Hepatocyte (in vitro differentiated cells): ENCODE measurements at places on chromosomes 13 and 19. TPM values are rescaled to one million over a fixed set of nuclear protein-coding genes. Genes with fewer than 3 reads are reported as not detected.
A peak's percentile ranks its signal among the peaks of the same experiment; 100 is the strongest.

DNA sequence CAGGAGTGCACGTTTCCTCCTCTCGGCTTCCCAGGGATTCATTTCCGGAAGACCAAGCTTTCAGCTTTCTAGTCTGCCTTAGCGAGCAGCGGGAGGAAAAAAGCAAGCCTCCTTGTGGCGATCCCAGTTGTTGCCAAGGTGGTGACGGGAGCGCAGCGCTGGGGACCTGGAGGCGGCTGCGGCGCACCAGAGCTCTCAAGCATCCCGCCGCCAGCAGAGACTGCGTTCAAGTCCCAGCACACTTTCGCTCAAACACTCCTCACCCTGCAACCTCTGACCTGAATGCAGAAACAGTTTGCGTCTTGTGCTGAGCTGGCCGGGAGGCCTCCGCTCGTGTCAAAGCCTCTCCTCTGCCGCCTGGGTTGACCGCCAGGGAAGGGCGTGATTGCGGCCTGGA is 4.9 kb downstream of the GSX1 start:
- H3K27me3 ChIP-seq: peaks cover 92% of the 10 kb centered on the region
- DNase-seq: peak; percentile 66
- H3K4me3 ChIP-seq: no peak overlapping the region
- H3K36me3 ChIP-seq: no peaks in the 10 kb centered on the region
- H3K27ac ChIP-seq: no peak overlapping the region

TEX26 gene
- total RNA-seq: 0.36 and 0.57 TPM in 2 replicates

FFAR1 gene
- total RNA-seq: not detected in 2 replicates

DNA sequence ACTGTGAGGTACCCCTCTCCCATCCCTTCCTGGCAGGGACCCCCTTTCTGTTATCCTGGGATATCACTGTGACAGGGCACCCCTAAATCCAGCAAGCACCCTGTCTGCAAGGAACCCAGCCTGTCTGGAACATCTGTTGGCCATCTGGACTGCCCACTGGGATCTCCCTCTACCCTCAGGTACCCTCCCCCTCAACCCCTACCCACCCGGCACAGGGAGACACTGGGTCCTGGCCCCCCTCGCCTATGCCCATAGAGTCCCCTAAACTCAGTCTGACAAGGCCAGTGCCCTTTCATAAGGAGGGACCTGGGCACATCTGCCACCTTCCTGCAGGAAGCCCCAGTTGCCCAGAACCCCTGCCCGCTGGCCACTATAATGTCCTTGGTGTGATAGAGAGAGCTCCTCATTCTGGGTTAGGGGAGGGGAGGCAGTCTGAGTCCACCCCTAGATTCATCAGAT is 2.8 kb upstream of the SLC27A5 start:
- no peaks in the 10 kb centered on the region for H3K36me3 ChIP-seq
- H3K27ac ChIP-seq: peak overlapping the region; percentile 43
- no peak overlapping the region for H3K4me3 ChIP-seq
- no peaks in the 10 kb centered on the region for H3K27me3 ChIP-seq
- peaks cover 24% of the 10 kb centered on the region for H3K4me1 ChIP-seq

- no peaks in the 10 kb centered on the region for H3K27me3 ChIP-seq
- H3K4me1 ChIP-seq: no peaks in the 10 kb centered on the region
- peak; percentile 74 for DNase-seq
Measured at GRCh38 chr19:4744451-4745174, 21.0 kb upstream of the DPP9 start.

DNA sequence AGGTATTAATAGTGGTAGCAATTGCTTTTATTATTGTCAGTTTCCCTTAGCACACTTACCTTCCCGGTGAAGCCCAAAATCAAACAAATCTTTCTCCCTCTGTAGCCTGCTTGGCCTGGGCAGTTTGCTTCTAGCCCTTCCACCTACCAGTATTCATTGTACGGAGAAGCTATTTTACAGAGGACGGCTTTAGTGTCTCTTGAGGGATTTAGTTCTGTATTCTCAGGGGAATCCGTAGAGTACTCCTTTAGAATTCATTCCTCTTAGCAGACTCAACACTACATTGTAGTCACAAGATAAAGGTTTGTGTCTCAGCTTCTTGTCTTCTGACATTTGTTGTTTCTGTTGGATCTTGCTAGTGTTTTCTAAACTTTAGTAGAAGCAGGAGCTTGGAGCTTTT is 24.1 kb upstream of the WTIP start:
- no peaks in the 10 kb centered on the region for H3K36me3 ChIP-seq
- no peak overlapping the region for H3K27ac ChIP-seq
- no peaks in the 10 kb centered on the region for H3K27me3 ChIP-seq
- no peak overlapping the region for H3K4me3 ChIP-seq
- no peaks in the 10 kb centered on the region for H3K4me1 ChIP-seq

DNA sequence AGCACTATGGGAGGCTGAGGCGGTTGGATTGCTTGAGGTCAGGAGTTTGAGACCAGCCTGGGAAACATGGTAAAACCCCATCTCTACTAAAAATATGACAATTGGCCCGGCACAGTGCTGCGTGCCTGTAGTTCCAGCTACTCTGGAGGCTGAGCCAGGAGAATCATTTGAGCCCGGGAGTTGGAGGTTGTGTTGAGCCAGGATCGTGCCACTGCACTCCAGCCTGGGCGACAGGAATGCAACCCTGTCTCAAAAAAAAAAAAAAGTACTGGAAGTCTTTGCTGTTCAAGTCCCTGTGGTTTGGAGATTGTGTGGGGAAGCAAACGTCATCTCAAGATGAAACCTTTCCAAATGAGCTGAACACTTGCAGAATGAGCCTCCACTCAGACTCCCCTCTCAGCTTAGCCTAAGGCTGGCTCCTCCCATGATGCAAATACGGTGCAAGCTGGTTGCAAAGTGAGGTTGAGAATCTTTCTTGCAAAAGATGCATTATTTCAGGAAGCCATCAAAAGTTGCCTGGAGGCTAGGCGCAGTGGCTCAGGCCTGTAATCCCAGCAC is 46.2 kb downstream of the MYO9B start:
- H3K27me3 ChIP-seq: no peaks in the 10 kb centered on the region
- no peaks in the 10 kb centered on the region for H3K4me1 ChIP-seq
- DNase-seq: no peak
- no peaks in the 10 kb centered on the region for H3K36me3 ChIP-seq
- H3K27ac ChIP-seq: no peak overlapping the region

GRCh38 chr13:47114030-47114429 is 217.2 kb upstream of the HTR2A start:
- no peak overlapping the region for H3K27ac ChIP-seq
- H3K36me3 ChIP-seq: no peaks in the 10 kb centered on the region
- no peak for DNase-seq
- H3K4me1 ChIP-seq: peaks cover 8% of the 10 kb centered on the region

DNA sequence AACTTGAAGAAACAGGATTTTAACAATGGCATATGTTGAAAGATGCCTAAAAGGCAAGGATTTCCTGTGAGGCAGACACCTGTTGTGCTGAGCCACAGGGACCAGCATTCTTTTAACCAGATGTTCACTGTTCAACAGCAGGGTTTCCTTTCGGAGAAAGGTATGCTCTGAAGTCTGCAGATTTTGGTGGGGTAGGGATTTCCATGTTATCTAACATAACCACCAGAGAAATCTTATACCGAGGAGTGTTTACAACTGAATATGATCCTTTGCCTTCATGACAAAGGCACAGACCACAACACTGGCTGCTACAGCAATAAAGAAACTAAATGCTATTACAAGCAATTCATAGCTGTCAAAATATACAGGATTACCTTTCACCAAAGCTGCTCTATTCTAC is 48.1 kb downstream of the MPHOSPH8 start:
- no peaks in the 10 kb centered on the region for H3K27me3 ChIP-seq
- no peaks in the 10 kb centered on the region for H3K36me3 ChIP-seq
- no peaks in the 10 kb centered on the region for H3K4me1 ChIP-seq
- no peak for DNase-seq

GRCh38 chr13:50025436-50025835 is 10.2 kb downstream of the KCNRG start:
- H3K4me1 ChIP-seq: no peaks in the 10 kb centered on the region
- H3K27me3 ChIP-seq: no peaks in the 10 kb centered on the region
- peak overlapping the region; percentile 26 for H3K27ac ChIP-seq
- H3K4me3 ChIP-seq: no peak overlapping the region
- no peaks in the 10 kb centered on the region for H3K36me3 ChIP-seq

GRCh38 chr13:79780240-79780639 is 299.3 kb downstream of the NDFIP2 start:
- no peak for DNase-seq
- peaks cover 42% of the 10 kb centered on the region for H3K4me1 ChIP-seq
- H3K4me3 ChIP-seq: no peak overlapping the region
- peak overlapping the region; percentile 20 for H3K27ac ChIP-seq
- no peaks in the 10 kb centered on the region for H3K36me3 ChIP-seq

ATP4B gene
- 15.9 and 16.2 TPM in 2 replicates for total RNA-seq

DNA sequence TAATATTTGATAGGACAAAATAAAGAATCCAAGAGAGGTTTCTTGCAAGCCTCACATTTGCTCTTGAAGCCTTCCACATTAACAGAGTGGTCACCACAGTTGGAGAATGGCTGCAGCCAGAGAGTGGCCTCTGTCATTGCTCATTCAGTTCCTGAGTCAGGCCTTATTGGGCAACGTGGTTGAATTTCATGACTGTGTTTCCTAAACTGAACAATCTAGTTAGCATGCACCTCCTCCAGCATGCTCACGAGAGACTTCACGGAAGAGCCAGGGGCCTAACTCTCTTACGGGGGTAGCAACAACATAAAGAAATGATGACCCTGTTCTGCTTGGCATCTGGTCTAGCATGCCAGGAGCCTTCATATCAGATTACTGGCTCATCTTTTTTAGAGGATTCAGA is 9.6 kb upstream of the UBL3 start:
- no peak overlapping the region for H3K4me3 ChIP-seq
- no peaks in the 10 kb centered on the region for H3K27me3 ChIP-seq
- no peaks in the 10 kb centered on the region for H3K36me3 ChIP-seq
- peaks cover 18% of the 10 kb centered on the region for H3K4me1 ChIP-seq

GRCh38 chr13:30739761-30740642 is 4.7 kb downstream of the ALOX5AP start:
- no peaks in the 10 kb centered on the region for H3K27me3 ChIP-seq
- H3K36me3 ChIP-seq: no peaks in the 10 kb centered on the region
- peak overlapping the region; percentile 28 for H3K27ac ChIP-seq
- peaks cover 18% of the 10 kb centered on the region for H3K4me1 ChIP-seq
- DNase-seq: no peak
- H3K4me3 ChIP-seq: no peak overlapping the region

GRCh38 chr19:4376028-4376670 is 24.2 kb downstream of the SH3GL1 start:
- no peak overlapping the region for H3K4me3 ChIP-seq
- H3K36me3 ChIP-seq: no peaks in the 10 kb centered on the region
- H3K4me1 ChIP-seq: peaks cover 48% of the 10 kb centered on the region
- no peaks in the 10 kb centered on the region for H3K27me3 ChIP-seq

FSD1 gene
- 1.2 and 6.3 TPM in 2 replicates for total RNA-seq

- H3K4me3 ChIP-seq: peak overlapping the region; percentile 96
- H3K4me1 ChIP-seq: peaks cover 7% of the 10 kb centered on the region
- no peaks in the 10 kb centered on the region for H3K36me3 ChIP-seq
- H3K27ac ChIP-seq: peak overlapping the region; percentile 40
Measured at GRCh38 chr19:18939922-18940768, 872 bp downstream of the HOMER3 start.

DNA sequence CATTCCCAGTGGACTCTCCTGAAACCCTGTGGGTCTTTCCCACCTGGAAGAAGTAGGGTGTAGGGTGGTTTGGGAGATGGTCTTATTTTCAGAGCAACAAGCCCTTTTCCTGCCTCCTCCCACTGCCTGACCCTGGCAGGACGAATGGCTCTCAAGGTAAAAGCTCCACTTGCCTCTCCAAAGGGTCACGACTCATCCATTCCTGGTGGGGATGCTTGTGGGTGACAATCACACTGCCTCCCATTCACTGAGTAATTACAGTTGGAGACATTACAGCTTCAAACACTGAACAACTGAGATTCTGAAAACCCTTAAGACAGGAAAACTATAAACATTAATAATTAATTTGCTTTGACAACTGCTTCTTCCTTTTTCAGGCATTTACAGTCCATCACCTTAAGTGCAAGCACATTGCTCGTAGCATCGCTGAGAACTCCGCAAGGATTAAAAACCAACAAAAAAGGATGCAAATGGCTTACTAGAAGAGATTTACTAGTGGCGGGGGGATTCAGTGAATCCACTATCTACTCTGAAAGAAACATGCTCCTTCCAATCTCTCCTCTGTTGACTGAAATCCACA is 199.6 kb upstream of the IRS2 start:
- no peaks in the 10 kb centered on the region for H3K27me3 ChIP-seq
- no peaks in the 10 kb centered on the region for H3K4me1 ChIP-seq
- H3K27ac ChIP-seq: no peak overlapping the region
- no peak overlapping the region for H3K4me3 ChIP-seq
